Left lung (tissue), 14 donors: ENCODE measurements at places on chromosomes 5 and 9.

- no peak for DNase-seq
- no peak overlapping the region for H3K27ac ChIP-seq
- no peaks in the 10 kb centered on the region for H3K27me3 ChIP-seq
- H3K4me1 ChIP-seq, result no peaks in the 10 kb centered on the region
Measured at GRCh38 chr5:9622971-9623421, 7.2 kb downstream of the TAS2R1 start.

DNA sequence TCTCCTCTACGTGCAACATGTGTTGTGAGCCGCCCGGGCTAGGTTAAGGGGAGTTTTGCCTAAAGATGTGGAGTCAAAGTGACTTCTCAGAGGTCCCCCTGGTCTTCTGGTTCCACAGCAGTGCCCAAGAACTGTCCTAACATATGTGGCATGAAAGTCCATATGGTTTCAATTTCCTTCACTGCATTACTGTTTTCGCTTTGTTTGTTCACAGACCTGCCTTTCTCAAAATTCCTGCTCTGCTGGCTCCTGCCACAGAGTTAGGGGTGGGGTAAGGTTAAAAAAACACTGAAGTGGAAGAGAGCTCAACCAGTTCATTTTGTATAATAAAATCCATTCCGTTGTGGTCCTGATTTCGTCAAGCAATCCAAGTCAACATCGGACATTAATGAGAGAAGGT, 289.4 kb downstream of the DMAC1 start:
- H3K27ac ChIP-seq, result peak overlapping the region; percentile 11
- DNase-seq, result peak; percentile 21
- no peak overlapping the region for H3K4me3 ChIP-seq

- no peak overlapping the region for H3K4me3 ChIP-seq
- no peaks in the 10 kb centered on the region for H3K27me3 ChIP-seq
- no peak for DNase-seq
- no peaks in the 10 kb centered on the region for H3K36me3 ChIP-seq
Measured at GRCh38 chr9:88587885-88588649, 53.1 kb downstream of the NXNL2 start.

GRCh38 chr5:89566340-89566739, 683.4 kb upstream of the MEF2C start:
- no peak overlapping the region for H3K27ac ChIP-seq
- H3K4me1 ChIP-seq, result no peaks in the 10 kb centered on the region
- H3K4me3 ChIP-seq, result no peak overlapping the region
- no peaks in the 10 kb centered on the region for H3K36me3 ChIP-seq
- no peaks in the 10 kb centered on the region for H3K27me3 ChIP-seq
- no peak for DNase-seq

DNA sequence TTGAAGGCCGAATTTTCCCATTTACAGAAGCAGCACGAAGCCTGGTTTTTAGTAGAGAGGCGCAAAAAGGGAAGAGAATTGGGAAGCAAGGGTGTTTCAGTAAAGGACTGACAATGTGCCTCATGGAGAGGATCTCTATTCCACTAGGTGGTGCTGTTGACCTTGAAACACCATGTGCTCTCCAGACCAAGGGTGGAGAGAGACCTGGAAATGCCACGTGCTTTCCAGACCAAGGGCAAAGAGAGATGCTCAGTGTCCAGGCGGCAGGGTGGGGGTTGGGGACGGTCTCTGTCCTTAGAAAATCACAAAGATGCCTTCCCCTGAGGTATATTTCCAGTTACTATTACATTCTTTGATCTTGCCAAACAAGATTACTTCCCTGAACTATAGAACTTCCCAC, 425.3 kb downstream of the CSNK1G3 start:
- DNase-seq, result no peak
- no peak overlapping the region for H3K27ac ChIP-seq
- no peak overlapping the region for H3K4me3 ChIP-seq
- H3K4me1 ChIP-seq, result no peaks in the 10 kb centered on the region
- no peaks in the 10 kb centered on the region for H3K27me3 ChIP-seq
- H3K36me3 ChIP-seq, result no peaks in the 10 kb centered on the region

DNA sequence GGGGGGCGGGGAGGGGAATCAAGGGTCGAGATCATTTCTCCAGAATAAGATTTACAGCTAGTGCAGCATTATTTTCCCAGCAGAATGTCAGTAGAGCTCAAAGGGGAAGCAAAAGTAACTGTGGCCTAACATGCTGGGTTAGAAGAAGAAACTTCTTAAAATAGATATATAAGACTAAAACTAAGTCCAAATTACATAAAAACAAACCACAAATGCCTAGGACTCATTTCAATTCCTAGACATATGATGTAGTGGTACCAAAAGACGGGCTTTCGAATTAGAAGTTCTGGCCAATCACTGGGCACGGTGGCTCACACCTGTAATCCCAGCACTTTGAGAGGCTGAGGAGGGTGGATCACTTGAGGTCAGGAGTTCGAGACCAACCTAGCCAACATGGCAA, 20.8 kb upstream of the MELK start:
- H3K4me3 ChIP-seq, result no peak overlapping the region
- DNase-seq, result no peak
- peaks cover 2% of the 10 kb centered on the region for H3K4me1 ChIP-seq

DNA sequence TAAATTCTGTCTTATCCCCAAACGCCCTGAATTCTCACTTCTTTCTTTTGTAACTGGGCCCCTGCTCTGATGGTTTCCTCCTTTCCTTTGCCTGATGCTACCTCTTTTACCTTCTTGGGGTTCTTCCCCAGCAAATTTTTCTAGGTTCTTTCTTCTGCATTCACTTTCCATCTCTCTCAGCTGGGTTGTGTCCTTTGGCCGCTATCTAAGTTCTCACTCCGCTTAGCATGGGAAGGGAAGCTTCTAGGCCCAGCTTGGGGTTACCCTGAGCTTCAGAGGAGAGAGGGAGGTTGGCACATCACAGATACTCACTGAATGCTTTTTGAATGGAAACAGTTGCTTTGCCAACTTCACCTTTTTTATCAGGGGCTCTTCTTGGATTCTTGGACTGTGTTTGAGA, 17.0 kb downstream of the PALM2AKAP2 start:
- no peak for DNase-seq
- H3K27me3 ChIP-seq, result no peaks in the 10 kb centered on the region
- H3K4me3 ChIP-seq, result no peak overlapping the region
- H3K4me1 ChIP-seq, result no peaks in the 10 kb centered on the region

DNA sequence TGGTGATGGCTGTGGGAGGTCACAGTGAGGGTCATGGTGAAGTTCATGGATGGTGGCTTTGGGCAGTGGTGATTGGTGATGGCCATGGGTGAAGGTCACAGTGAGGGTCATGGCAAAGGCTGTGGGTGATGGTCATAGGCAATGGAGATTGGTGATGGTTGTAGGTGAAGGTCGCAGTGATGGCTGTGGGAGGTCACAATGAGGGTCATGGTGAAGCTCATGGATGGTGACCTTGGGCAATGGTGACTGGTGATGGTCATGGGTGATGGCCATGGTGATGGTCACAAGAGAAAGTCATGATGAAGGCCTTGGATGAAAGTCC, 115.6 kb upstream of the IRX4 start:
- no peak for DNase-seq
- H3K4me3 ChIP-seq, result no peak overlapping the region
- no peak overlapping the region for H3K27ac ChIP-seq
- no peaks in the 10 kb centered on the region for H3K27me3 ChIP-seq

DNA sequence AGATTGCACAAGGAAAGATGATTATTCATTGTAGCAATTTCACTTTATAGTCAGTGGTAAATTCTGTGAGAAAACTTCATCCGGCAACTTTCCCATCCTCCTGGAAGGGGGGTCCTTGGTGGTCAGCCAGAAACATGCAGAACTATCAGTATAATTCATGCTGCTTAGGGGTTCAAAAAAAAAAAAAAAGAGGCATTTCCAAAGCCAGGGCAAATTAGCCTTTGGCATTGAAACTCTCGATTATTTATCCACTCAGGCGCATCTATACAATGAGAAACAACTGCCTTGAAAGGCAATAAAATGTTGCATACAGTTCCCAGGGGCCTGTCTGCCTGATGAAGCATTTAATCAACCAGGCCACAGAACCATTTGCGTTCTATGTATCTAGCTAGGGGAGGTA, 263.3 kb downstream of the TMEM167A start:
- no peaks in the 10 kb centered on the region for H3K27me3 ChIP-seq
- no peak for DNase-seq
- H3K4me1 ChIP-seq, result no peaks in the 10 kb centered on the region
- H3K36me3 ChIP-seq, result no peaks in the 10 kb centered on the region

DNA sequence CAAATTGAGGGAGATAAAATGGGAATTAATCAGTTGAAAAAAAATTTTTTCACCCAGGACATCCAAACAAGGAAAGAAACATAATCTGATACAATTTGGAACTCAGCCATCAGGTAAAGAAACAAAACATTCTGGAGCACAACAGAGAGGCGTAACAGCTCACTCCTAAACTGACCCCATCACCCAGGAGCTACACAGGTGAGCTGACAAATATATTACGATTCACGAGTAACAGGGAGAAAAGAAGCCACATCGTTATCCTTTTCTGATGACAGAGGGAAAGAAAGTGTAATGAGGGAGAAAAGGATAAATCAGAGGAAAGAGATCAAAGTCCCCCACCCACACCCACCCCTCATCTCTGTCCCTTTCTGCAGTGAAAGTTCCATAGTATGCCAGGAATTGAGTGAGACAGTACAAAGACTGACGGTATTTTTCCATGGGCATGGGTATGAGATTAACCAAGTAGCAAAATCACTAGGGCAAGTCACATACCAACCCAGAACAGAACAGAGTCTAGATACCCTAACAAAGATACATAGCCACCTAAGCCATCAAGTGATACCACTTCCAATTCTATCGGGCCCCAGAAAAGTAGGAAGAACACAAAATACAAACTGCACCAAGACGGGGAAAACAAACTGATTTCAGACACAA, 45.4 kb downstream of the TMEM245 start:
- no peaks in the 10 kb centered on the region for H3K36me3 ChIP-seq
- no peak for DNase-seq
- no peak overlapping the region for H3K4me3 ChIP-seq
- no peaks in the 10 kb centered on the region for H3K27me3 ChIP-seq
- no peaks in the 10 kb centered on the region for H3K4me1 ChIP-seq

DNA sequence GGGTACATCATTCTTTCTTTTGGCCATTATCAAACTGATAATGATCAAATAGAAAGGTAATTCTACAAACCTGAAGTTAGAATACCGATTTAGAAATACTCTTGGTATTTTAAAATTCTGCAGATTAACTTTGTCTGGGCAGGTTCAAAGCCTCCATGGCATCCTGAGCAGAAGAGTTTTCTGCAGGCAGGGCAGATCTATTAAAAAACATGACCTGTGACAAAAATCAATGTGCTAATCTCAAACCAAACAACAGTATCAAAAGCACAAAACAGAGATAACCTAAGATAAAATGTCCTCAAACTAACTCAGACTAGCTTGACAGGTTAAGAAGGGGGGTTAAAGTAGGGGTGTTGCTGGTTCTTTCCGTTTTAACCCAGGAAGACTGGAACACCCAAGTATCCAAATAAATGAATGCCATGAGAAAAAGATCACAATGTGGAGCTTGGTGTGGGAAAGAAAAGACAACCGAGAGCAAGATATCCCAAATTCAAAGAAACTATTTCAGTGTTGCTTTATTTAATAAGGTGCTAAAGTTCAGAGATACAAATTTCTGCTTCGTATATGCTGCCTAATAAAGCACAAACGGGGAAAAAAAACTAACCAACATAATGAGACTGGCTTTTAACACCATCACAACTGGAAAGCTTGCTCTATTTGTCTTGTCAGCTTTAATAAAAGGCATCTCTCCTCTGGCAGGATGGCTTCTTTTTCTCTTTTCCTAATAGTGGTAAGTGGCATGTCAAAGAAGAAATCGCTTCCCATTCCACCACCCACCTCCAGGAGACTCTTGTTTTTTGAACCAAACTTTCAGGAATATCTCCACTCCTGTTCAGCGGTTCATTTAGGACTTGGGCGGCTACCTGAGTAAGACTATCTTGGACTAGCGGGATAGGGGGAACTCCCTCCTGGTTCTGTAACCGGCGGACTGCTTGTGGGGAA, 2.3 kb downstream of the EFNA5 start:
- H3K4me1 ChIP-seq, result peaks cover 43% of the 10 kb centered on the region
- H3K36me3 ChIP-seq, result no peaks in the 10 kb centered on the region
- DNase-seq, result no peak
- peaks cover 80% of the 10 kb centered on the region for H3K27me3 ChIP-seq
- H3K27ac ChIP-seq, result no peak overlapping the region
- H3K4me3 ChIP-seq, result peak overlapping the region; percentile 53

DNA sequence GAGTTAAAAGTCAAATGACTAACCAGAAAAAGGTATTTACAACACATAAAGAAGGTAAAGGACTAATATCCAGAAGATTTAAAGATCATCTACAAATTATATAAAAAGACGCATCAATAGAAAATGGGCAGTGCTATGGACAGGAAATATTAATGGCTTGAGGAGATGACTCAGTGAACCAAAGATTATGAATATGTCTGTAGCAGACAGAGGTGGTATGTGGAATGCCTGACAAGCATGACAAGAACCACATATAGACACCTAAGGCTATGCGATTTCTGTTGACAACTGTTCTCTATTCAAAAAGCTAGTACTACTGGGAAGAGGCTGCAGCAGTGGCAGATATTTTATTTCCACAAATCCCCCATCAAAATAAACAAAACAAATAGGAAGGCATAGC, 177.0 kb upstream of the SH3GL2 start:
- H3K27ac ChIP-seq, result no peak overlapping the region
- no peaks in the 10 kb centered on the region for H3K4me1 ChIP-seq
- no peaks in the 10 kb centered on the region for H3K36me3 ChIP-seq
- no peak for DNase-seq
